ENCODE measurements at places on chromosomes 13 and 19.

DNA sequence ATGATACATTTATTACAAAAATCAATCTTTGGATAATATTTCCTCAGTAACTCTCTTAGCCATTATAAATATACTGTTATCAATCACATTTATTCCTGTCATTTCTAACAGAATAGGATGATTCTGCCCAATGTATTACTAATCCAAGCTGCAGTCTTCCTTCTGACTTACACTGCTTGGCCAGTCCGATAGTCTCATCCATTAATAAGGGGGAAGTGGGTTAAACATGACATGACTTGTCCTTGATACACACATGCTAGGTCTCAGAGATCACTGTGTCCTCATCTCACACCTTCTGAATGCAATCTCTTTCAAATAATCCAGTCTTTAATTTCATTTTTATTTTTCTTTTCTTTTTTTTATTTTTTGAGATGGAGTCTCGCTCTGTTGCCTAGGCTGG is 18.8 kb downstream of the SACS start:
- DNase-seq = no peak

DNA sequence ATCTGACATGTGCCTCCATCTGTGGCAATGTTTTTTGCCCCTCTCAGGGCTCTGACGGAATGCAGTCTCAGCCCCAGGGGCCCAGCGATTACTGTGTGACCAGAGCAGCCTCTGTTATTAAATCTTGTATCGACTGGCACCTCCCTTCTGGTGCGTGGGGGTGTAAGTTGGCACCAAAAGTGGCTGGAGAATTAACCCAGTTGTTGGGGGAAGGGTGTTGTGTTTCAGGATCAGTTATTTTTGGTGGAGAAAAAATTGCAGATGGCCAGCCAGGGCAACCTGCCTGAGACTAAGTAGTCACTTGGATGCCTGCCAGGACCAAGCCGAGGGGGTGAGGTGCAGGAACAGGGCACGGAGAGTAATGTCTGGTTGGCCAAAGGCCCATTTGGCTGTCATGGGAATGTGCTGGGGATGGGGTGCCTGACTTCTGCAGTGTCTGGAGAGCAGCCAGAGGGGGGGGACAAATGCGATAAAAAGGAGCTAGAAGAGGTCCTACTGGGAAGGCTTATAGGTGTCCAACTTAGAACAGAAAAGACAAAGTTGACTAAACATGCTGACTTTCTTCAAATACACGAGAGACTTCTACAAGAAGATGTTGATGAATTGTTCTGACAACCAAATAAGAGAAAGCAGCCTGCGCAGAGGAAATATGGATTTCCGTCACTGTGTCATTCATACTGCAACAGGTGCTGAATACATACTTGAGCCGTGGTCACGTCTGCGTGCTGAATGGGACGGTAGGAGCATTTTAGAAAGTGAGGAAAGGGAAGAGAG is 69.8 kb downstream of the SIAH3 start:
- peak; percentile 91 for DNase-seq

- no peak for DNase-seq
Measured at GRCh38 chr13:90232291-90232690, 1115.2 kb upstream of the MIR17HG start.

- no peak for DNase-seq
Measured at GRCh38 chr19:48741129-48741999, 954 bp upstream of the RASIP1 start.

DNA sequence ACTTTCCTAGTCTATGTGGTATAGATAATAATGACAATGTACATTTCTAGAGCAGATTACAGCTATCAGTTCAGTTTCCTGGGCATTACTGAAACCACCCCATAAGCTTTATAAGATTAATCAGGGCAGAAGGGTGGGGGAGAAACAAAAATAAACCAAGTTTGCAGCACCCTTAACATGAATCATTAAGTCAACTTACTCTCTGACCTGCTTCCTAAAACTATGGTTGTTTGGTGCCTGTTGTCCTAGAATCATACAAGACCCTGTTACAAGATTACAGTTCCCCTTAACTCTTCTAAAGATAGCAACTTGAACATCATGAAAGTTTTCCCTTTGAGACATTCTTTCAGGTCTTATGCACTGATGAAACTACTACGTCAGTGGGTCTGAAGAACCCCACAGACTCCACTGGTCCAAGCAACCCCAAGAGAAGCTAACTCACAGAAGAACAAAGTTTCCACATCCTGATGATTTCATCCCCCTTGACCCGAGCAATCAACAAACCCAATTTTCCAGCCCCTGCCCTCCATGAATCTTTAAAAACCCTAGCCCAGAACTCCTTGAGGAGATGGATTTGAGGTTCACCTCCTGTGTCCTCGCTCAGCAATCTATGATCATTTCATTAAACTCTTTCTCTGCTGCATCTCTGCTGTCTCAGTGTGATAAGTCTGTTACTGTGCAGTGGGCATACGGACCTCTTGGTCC is 336.5 kb downstream of the FOXO1 start:
- DNase-seq = no peak

DNA sequence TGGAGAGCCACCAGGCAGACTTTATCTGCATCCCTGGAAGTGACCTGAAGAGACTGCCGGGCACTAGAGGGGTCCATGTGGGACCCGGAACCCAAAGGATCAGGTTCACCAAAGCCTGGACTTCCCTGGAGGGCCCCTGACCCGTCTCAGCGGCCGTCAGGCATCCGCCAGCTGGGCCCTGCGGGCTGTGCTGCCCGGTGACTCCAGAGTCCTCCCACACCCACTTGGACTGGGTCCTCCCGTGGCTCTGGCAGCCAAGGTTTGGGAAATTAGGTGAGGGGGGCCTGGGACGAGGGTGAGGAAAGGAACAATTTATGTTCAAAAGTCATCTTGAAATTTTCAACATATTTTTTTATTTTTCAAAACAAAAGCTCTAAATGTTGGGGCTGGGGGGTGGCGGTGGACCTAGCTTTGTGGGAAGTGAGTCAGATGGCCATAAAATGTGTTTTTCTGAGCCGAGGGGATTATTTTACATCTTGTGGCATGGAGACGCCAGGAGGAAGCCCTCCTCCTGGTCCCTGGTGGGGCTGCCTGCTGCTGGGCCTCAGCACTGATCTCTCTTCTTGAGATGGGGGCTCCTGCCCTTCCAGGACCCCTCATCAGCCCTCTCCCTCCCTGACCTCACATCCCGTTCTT is 20.2 kb downstream of the CEBPA start:
- DNase-seq = no peak

DNA sequence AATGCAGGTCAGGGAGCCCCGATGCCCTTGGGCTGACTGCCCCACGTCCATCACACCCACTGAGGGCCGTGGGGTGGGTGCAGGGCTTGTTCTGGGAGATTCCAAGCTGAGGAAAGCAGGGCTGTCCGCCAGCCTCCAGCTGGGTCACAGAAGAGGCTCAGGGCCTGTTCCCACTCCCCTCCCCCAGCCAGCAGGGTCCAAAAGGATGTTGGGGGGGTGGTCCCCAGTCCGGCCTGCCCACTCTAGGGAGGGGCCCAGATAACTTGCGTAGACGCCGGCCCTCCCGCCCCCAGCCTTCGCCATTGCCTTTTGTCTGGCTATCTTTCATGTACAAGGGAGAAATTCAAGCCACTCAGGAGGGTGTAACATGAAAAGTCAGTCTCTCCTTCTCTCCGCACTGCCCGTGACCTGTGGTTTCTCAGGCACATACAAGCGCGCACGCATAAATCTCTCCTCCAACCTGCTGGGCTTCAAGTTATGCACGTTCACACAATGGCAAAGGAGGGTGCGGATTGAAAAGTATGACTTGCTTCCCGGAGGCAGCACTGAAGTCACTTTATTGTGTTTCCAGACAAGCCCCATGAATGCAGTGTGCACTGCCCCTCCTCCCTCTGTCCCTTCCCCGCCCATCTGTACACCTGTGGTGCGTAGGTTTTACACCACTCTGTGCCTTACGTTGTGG is 20.2 kb downstream of the CARM1 start:
- no peak for DNase-seq

GRCh38 chr13:111893071-111893606 is 173.8 kb upstream of the SOX1 start:
- DNase-seq = peak; percentile 75

DNA sequence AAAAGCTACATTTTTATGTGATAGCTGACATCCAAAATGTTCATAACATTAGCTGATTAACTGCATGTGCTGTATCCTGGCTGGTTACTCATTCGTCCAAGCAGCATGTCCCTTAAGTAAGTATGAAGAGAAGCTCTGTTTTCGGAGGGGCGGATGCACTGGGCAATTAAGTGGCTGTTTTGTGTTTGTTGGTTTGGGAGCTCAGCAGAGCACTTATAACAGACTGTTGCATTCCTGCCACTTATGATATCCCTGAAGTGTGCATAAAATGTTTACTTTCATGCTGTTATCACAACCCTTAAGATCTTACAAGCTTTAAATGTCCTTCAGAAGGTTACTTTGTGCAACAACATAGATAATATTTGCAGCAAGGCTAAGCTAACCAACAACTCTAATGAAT is 264.1 kb downstream of the NALCN start:
- DNase-seq = peak; percentile 100

All from DMS79 treated with DMSO at 0.1 percent for 48 hours (cell line).